ENCODE measurements at places on chromosomes 12 and 14.

GRCh38 chr14:98932431-98933325, 339.3 kb downstream of the BCL11B start:
- ATAC-seq = no peak

GRCh38 chr12:9897535-9897934, 16.2 kb downstream of the KLRF2 start:
- ATAC-seq = no peak

DNA sequence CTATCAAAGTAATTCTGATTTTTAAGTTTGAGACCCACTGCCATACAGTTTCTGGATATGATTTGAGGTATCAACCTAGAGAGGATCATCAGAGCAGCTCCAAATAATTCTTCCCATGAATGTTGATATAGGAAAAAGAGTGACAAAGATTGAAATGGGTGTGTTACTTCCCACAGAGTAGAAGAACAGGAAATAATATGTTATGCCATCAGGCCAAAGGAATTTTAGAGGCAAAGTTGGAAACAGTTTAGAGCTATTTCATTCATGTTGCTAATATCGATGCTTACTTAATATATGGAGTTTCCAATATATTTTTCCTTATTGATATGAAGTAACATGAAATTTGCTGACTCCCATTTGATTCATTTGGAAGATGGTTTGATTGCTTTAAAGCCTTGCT, 8.9 kb upstream of the MSRB3 start:
- no peak for ATAC-seq

- no peak for ATAC-seq
These were observed 258.0 kb upstream of the PLEKHG7 start for GRCh38 chr12:92444763-92445162.

DNA sequence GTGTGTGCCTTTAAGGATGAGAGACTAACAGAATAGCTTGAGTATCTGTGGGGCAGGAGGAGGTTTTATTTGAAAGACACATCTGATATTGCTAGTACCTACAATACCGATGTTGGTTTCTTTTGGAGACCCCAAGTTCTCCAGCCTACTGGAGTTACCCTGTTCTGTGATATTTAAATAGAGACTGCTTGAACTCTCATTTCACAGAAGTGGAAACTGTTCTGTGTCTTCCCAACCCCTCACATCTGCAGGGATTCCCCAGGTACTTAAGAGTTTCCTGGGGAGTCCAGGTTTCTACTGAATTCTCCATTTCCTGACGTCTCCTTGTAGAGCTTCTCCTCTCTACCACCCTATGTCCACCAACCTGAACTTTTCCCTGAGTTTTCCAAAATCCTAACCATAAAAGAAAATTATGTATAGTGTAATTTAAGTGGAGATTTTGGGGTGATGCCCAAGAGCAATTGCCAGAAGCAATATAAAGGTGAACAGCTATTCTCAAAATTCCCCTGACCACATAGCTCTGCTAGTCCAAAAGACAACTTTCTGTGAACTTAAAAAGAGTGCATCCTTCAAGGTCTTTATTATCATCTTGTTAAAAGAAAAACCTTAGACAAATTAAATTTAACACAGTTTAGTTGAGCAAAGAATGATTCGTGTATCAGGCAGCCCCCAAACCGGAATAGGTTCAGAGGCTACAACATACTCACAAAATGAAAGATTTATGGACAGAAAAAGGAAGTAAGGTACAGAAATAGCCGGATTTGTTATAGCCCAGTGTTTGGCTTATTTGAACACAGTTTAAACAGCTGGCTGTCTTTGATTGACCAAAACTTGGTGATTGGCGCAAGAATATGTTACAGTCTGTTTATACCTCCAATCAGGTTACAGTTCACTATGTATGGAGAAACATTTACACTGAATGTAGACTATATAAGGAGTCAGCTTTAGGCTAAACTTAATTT, 373.4 kb downstream of the NUAK1 start:
- no peak for ATAC-seq

- no peak for ATAC-seq
These were observed 708 bp downstream of the FAR2 start for GRCh38 chr12:29149691-29150281.

GRCh38 chr12:110198386-110198785, 74.2 kb downstream of the IFT81 start:
- no peak for ATAC-seq

DNA sequence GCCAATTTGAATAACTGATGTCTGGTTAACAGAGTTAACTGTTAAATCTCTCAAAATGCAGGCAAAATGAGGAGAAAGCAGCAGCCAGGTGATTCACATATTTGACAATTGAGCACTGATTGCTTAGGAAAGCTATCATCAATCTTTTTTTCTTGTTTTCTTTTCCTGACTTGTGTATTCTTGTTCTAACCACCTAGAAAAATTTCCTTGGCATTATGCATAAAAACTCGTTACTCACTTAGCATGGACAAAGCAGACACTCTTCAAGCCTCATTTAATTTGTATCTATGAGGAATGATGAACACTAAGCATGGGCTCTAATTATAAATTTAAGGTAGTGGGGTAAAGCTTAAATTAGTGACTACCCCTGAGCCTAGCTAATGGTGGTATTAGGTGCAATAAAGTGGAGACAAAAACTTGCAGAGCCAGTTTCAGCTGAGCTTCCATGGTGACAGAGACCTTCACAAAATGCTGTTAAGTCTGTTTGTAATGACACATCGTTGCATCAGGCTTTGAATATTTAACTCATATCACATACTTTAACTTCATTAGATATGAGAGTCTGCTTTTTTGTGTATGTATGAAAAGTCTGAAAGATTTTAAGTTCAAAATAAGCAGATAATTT, 52.0 kb downstream of the RASSF9 start:
- no peak for ATAC-seq

- ATAC-seq = no peak
These were observed 3.3 kb upstream of the NUDT14 start for GRCh38 chr14:105184461-105184860.

- no peak for ATAC-seq
These were observed 17.5 kb downstream of the TRHDE start for GRCh38 chr12:72289633-72290032.

GRCh38 chr12:6570264-6570887, 2.3 kb upstream of the NOP2 start:
- ATAC-seq = no peak

DNA sequence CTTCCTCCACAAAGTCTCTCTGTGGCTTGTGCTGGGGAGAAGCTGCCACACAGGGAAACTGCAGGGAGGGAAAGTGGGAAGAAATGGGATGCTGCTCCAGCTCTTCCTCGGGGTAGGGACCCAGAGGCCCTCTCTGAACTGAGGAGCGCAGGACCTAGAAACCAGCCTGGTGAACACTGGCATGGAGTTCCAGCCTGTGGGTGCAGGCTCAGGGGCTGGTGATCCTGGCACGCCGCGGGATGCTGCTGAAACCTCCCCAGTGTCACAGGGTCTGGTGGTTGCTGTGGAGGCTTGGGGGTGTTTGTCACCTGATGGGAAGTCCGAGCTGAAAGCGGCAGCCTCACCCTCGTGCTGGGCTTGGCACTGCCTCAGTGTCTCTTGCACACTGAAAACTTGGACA, 5.2 kb upstream of the KRT75 start:
- no peak for ATAC-seq

- ATAC-seq = no peak
These were observed 158.6 kb downstream of the TMEM121 start for GRCh38 chr14:105685003-105685402.

GRCh38 chr14:75699331-75699730, 38.3 kb downstream of the TTLL5 start:
- no peak for ATAC-seq

DNA sequence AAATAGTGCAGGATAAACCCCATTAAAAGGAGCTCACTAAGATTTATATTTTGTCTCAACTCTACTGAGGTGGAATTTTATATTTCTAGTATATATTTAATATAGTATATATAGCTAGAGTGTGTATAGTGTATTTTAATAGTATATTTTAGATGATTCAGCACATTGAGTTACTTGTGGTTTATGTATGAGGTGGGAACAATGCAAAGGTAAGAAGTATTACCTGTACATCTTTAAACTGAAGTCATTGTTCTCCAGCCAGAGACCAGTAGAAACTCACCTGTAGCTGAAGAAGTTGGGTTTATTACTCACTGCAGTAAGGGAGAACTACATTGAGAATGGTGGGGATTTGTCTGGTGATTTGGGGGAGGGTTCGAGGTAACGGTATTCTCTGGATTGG, 15.9 kb downstream of the ETNK1 start:
- ATAC-seq = no peak

DNA sequence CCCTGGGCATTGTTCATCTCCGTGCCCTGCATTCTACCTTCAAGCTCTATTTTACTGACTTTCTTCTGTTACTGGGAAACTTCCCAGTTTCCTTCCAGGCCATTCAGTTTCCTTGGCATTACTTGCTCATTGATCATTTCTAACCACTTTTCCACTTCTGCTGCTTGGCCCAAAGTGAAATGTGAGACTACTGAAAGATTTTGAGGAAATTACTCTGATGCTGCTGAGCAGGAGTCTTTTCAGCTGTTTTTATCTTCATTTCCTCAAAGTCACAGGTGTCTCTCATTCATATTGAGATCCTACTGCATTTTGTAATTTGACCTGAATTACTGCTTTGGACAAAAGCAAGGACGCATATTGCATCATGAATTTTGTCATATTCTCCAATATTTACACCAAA, 26.4 kb upstream of the DBX2 start:
- no peak for ATAC-seq

DNA sequence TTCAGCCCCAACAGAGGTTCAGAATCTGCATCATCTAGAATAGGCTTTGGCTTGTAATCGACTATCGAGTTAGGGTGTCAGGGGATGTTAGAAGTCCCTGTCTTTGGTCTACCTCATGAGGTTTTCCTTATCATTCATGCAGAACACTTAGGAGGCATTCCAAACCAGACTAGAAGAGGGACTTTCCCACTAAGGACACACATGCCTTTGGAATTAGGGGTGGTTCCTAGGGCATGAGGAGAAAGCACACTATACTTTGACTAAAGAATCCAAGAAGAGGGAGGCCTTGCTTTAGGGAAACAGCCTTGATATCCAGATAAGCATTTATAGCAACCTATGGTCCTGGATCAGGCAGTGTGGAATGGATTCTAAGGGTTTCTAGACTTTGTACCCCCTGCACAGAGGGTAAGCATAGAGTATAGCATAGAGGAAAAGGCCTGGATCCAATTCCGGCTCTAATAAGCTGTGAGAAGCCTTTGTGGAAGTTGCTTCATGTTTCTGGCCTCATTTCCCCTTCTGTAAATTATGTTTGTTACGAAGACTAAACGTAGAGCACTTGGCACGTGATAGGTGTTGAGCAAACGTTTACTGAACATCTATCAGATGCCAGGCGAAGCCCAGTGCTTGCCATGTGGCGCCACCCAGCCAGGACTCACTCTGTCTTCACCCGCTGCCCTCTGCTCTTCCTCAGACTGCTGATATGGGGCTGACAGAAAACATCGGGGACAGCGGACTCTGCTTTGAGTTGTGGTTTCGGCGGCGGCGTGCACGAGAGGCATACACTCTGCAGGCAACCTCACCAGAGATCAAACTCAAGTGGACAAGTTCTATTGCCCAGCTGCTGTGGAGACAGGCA, 13.2 kb downstream of the ZNF219 start:
- no peak for ATAC-seq

- ATAC-seq = no peak
These were observed 34.2 kb downstream of the CCDC88C start for GRCh38 chr14:91383439-91383838.

GRCh38 chr14:44576356-44576755, 69.3 kb upstream of the FSCB start:
- no peak for ATAC-seq

- no peak for ATAC-seq
These were observed 9.1 kb upstream of the NEMF start for GRCh38 chr14:49861699-49862088.

DNA sequence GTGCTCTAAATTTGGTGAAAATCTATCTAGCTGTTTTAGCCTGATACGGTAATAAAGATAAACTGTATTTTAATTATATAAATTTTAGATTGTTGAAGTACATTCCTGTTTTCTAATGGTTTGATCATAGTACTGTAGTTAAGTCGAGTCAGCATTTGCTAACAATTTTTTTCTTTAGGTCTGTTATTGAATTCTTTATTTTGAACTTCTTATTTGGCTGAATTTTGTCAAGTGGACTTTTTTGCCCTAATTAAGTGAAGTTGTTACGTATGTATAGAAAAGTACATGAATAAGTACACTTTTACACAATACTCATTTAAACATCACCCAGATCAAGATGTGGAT, 66.8 kb downstream of the VRK1 start:
- ATAC-seq = no peak

GRCh38 chr14:73462815-73463214, 4.5 kb upstream of the NUMB start:
- no peak for ATAC-seq

DNA sequence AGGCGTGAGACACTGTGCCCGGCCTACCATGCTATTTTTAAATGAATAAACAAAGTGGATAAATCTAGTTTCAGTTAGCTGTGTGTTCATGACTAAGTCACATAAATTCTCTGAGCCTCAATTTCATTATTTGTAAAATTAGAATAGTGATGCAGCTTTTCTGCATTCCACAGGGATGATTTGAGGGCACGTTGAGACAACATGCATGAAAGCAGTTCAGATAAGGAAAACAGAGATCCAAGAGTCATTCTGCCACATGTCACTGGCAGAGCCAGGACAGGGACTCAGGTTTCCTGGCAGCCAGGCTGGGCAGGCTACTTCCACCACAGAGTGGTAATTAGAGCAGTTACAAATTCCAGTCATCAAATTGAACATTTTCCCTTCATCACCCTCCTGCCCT, 2.9 kb upstream of the PPP4R4 start:
- no peak for ATAC-seq

- peak; percentile 44 for ATAC-seq
These were observed 174.1 kb downstream of the CRADD start for GRCh38 chr12:93851257-93851671.

- ATAC-seq = no peak
These were observed 213.3 kb downstream of the BMP4 start for GRCh38 chr14:53743371-53743770.

DNA sequence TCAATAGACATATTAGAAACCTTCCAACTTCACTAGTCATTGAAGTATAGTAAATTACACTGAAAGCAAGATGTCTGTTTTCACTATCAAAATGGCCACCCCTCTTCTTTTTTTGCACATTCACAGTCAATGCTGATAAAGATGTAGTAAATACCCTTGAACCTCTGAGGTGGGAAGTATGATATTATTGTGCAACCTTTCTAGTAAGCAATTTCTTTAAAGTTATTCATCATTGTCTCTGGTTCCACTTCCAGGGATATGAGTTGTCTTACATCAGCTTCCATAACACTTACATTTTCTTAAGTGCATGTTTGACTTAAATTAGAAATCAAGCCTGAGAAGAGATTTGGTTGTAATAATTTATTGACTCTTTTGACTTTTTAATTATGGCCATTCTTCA, 453.9 kb upstream of the MGAT4C start:
- ATAC-seq = no peak

GRCh38 chr14:70642303-70643235, 853 bp downstream of the TTC9 start:
- peak; percentile 26 for ATAC-seq

All from activated CD4-positive, CD25-positive, alpha-beta regulatory T cell treated with anti-CD3 and anti-CD28 coated beads, Interleukin-2, amount 50 U/mL, for 24 hours (primary cell).